ENCODE measurements at places on chromosomes 1 and 21.

GRCh38 chr1:118995312-118996016 is 7.3 kb upstream of the TBX15 start:
- no peak for DNase-seq

GRCh38 chr1:87842156-87842555 is 513.5 kb downstream of the LMO4 start:
- DNase-seq = no peak

DNA sequence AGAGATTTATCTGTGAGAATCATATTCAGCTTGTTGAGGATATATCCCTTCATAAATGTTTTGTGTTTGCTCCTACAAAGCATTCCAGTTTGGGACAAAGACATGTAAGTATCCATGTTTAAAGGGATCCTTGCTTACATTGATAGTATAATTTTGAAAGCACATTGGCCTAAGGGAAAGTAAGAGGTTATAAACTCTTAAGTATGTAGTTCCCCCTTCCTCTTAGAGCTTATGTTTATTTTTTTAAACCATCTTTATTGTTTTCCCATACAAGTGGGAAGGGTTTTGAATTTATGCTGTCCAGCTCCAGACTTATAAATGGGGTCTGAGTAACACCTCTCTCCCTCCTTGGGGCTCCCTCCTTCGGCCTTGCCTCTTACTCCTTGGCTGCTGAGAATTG is 481.5 kb downstream of the LMO4 start:
- DNase-seq = no peak

DNA sequence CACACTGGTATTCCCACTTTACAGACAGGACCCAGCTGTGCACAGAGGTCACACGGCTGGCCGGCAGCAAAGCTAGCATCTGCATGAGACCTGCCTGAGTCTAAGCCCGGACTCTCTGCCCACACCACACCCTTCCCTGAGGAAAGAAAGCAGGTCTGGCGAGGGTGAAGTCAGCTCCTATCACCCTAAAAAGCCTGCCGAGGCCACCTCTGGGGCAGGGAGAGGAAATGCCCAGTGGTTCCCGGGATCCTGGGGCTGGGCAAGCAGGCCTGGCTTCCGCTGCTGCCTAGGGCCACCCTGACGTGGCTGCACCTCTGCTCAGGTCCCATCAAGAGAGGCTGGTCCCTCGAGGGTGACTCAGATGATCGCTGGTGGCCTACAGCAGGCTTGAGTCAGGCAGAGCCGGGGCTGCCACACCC is 42.2 kb downstream of the RAP1GAP start:
- DNase-seq = no peak

- no peak for DNase-seq
Observed at GRCh38 chr1:183096351-183096750, 73.1 kb downstream of the LAMC1 start.

- no peak for DNase-seq
Observed at GRCh38 chr1:200448034-200448762, 38.4 kb upstream of the ZNF281 start.

- DNase-seq = no peak
Observed at GRCh38 chr1:162276493-162276892, 100.2 kb downstream of the SPATA46 start.

DNA sequence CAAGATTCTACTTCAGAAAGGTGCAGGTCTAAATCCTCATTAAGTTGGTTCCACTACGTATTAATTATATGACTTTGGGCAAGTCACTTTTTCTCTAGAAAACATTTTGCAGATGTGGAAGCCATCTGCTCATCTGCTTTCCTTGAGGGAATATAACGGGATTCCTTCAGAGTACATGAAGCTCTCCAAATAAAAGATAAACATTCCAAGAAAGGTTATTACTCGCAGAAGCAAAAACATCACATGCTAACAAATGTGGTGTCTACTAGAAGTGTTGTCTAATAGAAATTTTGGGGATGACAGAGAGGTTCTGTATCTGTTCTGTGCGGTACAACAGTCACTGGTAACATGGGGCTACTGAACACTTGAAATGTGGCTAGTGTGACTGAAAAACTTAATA is 60.2 kb downstream of the NIBAN1 start:
- no peak for DNase-seq

GRCh38 chr1:178528953-178529335 is 16.0 kb downstream of the TEX35 start:
- DNase-seq = no peak

GRCh38 chr1:96308314-96308713 is 413.3 kb upstream of the PTBP2 start:
- DNase-seq = no peak
